ENCODE measurements at places on chromosomes 5 and 9.

DNA sequence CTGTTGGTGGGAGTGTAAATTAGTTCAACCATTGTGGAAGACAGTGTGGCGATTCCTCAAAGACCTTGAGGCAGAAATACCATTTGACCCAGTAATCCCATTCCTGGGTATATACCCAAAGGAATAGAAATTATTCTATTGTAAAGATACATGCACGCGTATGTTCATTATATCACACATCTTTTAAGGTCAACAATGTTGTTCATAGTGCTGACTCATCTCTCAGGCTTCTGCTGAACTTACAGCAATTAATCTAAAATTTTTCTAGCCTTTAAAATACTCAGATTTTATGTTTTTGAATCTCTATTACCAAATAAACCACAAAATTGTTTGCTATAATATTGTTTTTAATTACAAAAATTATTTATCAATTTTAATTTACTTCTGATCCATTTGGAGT is 38.8 kb upstream of the ZNF618 start:
- no peak for DNase-seq

GRCh38 chr9:106451223-106451622 is 411.7 kb upstream of the ZNF462 start:
- DNase-seq, result no peak

DNA sequence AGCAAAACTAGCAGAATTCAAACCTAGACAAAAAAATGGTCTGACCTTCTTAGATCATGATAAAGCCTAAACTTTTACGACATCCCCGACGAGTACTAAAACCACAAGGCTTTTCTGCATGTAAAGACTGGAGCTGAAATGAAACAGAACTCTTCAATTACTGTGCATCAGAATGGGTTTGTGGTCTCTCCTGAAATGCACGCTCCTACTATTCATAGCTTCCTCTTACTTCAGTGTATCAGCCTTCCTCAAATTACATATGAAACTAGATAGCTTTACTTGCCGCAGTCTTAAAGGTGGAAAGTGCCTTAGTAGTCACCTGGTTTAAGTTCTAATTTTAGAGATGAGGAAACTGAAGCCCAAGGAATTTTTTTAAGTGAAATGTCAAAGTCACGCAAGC is 24.6 kb upstream of the MED10 start:
- DNase-seq, result no peak

DNA sequence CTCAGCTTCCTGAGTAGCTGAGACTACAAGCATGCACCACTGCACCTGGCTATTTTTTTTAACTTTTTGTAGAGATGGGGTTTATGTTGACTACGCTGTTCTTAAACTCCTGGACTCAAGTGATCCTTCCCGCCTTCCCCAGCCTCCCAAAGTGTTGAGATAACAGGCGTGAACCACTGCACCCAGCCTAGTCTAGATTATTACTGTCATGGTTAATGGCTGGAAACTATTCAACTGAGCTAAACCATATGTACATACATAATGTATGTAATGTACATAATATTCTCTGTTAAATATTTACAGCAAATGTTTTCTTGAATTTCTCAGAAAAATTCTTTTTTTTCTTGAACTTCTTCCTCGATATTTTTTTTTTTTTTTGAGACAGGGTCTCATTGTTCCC is 21.3 kb downstream of the PPP2CA start:
- DNase-seq, result no peak

DNA sequence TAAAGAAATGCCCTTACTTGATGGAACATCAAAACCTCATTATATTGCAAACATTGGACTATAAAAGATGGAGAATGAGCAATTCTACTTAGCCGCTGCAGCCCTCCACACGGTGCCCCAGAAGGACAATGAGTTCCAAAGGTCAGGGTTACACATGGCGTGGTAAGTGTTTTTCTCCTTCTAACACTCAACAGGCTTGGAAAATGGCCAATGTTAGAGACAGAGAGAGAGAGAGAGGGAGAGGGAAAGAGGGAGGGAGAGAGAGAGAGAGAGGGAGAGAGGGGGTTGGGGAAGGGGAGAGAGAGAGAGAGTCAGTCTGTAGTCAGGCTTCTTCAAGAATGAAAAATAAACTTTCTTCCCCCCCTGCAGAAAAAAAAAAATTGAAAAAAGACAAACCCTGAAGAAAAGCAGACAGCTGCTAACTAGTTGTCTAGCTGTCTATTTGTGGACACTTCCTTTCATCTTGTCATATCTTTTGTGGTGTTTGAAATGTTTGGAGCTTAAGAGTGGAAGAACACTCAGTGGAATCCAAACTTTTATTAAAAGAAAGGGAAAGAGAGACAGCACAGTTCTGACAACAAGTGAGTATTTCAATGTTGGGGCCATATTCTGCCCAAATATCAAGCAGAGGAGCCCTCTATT is 324.8 kb downstream of the TMEM38B start:
- no peak for DNase-seq

DNA sequence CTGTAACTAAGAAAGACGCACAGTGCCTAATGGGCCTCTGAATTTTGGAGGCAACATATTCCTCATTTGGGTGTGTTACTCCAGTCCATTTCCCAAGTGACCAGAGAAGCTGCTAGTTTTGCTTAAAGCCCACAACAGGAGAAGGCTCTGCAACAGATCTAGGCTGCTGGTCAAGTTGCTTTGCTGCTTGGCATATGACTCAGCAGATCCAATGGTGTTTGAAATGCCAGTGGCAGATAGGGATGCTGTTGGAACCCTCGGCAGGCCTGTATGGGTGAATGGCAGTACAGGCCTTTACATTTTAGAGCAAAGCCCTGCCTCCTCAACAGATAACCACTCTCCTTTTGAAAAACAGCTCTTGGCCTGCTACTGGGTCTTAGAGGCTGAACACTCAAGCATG is 36.2 kb upstream of the ROR2 start:
- DNase-seq, result no peak

DNA sequence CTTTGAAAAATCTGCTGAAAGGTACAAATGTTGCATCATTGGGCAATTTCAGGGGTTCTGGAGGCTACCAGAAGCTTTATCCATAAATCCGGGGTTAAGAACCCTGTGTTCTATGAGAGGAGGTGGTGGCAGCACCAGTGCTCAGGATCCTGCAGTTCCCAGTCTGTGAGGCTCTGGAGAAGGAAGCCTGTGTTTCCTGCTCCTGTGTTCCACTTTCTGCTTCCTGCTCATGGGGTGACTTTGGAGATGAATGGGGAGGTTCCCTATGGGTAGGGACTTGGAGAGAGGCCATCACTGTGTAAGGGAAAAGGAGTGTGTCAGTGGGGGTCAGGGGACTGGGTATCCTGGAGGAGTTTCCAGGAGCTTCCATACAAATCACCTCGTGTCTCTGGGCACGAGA is 2.3 kb downstream of the CDX1 start:
- DNase-seq, result no peak

GRCh38 chr9:18390393-18390792 is 83.6 kb upstream of the ADAMTSL1 start:
- no peak for DNase-seq

GRCh38 chr5:120655828-120656435 is 191.8 kb downstream of the PRR16 start:
- no peak for DNase-seq

GRCh38 chr9:100134731-100135130 is 35.7 kb downstream of the INVS start:
- DNase-seq, result no peak

DNA sequence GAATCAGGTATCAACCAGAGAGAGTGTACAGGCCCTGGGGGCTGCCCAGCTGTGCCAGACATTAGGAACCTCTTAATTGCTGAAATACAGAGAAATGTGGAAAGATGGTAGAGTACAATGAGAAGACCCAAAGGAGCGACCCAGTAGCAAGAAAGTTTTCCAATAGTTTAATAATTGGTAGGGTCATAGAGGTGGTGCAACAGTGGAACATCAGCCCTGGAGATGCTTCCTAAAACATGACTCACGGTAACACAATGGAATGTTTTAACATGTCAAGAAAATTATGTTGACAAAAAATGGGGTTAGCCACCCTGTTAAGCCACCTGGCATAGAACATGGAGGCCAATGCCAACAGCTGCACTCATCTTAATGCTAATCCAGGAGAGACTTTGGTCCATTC is 284.1 kb downstream of the ELAVL2 start:
- DNase-seq, result no peak

DNA sequence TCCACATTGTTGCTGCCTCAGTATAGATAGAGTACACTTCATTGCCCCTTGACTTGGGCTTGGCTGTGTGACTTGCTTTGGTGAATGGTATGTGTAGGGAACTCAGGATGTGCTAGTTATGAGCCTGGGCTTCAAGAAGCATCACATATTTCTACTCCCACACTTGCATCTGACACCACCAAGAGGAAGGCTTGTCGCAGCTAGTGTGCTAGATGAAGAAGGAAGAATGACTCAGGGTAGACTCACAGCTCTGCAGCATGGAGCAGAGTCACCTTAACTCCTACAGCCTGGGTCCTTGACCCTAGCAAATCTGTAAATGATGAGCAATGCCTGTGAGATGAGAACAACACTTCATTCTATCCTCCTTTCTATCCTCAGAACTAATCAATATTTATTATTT is 261.8 kb downstream of the ASTN2 start:
- DNase-seq, result no peak
